Inflammatory macrophage treated with lipopolysaccharide for 4 hours (primary cell): ENCODE measurements at places on chromosomes 11 and 22.
A peak's percentile ranks its signal among the peaks of the same experiment; 100 is the strongest.

DNA sequence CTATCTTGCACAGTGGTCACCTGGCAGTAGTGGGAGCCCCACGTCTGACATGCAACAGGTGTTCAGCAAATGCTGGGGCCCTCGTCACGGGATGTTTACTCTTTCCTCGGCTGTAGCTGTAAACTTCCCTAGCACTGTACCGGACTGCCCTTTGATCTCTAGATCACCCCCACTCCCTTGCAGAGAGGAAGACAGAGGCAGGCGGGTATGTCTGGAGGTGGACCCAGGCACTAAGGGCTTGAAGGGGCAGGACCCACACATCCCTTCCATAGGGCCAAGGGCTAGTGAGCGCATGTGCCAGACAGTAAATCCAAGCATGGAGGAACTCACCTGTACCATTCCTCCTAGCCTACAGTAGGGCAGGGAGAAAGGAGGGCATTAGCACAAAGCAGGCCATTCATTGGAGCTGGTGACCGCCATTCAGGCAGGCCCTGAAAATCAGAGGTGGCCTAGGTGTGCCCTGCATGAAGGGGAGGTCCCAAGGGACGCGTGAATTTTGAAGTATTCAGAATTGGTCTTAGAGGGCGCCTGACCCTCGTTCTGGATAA, 1.9 kb upstream of the SMTN start:
- no peak for DNase-seq

GRCh38 chr11:111347723-111348115, 31.4 kb downstream of the POU2AF1 start:
- DNase-seq = peak; percentile 33

DNA sequence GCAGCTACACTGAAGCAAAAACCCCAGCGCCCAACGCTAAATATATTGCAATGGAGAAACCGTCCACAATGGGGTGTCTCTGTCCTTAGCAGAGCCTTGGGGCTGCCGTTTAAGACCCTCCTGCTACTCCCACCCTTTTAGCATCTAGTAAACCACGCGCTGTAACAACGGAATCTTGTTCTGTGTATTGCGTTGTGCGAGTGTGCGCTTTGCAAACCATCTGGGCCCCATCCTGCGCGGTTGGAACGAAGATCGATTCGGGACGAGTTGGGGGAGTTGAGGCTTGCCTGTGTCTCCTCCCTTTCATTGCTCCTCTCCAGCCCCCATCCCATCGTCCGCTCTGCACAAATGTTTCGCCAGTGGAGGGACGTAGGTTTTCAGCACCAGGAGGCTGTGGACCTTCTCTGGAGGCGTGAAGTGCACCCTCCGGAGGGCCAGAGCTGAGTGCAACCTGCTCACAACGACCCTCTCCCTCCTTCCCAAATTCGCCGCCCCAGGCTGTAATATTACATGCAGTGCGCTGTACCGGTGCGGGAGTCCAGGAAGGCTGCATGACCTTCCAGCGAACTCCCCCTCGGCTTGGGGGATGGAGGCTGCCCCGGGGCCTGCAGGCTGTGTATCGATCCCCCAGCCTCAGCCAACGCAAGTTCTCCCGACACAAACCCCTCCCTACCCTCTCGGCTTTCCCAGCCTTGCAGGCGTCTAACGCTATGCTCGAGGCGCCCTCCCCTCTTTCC, 1.6 kb upstream of the KMT2A start:
- no peak for DNase-seq

DNA sequence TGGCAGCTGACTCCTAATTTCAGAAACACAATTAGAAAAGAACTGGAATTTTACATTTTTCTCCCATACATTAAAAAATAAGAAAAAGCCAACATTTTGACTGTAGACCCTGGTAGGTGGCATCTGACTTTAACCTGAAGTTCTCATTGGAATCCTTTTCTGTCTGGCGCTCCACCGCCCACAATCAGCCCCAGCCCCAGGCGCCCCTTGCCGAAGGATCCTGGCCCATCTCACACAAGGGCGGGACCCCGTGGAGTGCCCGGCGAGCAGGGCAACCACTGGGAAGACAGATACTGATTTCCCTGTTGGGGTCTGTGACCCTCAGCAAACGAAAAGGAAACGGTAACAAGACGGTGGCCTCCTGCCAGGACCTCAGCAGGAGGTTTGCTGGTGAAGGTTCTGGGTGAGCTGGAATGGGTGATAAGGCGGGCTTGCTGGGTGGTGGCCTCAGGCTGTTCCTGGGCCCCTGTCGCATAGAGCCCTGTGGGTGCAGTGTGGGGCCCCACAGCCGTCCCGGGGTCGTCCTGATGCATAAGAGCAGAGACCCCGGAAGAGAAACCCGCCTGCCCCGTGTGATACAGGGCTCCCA, 15.7 kb downstream of the TSPO start:
- no peak for DNase-seq

- DNase-seq = no peak
These were observed 7.6 kb upstream of the MCM5 start for GRCh38 chr22:35392357-35392756.

GRCh38 chr11:114000526-114000925, 25.6 kb downstream of the HTR3A start:
- no peak for DNase-seq

DNA sequence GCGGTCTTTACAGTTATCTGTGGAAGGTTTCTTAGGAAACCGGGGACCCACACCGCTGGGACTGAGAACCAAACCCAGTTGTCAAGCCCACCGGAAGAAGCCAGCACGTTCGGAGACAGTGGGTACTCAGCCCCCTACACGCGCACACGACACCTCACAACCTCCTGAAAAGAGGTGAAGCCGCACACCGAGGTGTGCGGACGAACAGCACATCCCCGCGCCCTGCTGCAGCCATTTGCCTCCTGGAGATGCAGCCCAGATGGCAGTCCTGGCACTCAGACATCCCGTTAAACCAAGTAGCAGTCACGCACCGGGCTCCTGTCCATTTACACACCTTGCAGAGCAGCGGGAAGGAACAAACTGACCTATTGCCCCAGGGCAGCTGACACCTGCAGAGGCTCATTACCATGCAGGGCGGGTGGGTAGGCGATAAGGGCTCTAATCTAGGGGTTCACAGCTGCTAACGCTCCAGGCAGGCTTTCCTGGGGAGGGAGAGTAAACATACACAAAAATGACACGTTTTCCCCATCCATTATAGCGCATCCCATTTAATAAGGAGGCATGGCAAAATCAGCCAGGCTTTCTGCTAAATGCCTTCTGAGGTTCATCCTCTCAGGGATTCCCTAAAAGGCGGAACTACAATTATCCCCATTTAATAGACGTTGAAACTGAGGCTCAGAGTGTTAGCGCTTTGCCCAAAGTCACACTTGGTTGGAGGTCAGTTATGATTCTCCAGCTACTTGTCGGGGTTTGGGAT, 864 bp upstream of the EHBP1L1 start:
- DNase-seq = no peak

GRCh38 chr11:120182372-120182771, 28.5 kb upstream of the OAF start:
- no peak for DNase-seq

- DNase-seq = no peak
These were observed 21.5 kb downstream of the NAV2 start for GRCh38 chr11:19734171-19734570.

DNA sequence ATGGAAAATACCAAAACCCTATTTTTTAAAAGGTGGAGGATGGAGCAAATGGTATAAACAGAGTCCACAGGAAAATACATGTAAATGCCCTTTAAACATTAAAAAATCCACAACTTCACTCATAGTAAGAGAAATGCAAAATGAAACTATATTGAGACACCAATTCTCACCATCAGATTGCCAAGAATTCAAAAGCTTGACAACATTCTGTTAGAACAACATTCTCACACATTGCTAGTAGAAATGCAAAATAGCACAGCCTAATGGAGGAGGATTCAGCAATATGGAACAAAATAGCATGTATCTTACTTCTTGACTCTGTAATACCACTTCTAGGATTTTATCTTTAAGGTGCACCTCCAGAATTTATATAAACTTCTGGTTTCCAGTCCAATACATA, 351.8 kb downstream of the NXPE2 start:
- DNase-seq = no peak

DNA sequence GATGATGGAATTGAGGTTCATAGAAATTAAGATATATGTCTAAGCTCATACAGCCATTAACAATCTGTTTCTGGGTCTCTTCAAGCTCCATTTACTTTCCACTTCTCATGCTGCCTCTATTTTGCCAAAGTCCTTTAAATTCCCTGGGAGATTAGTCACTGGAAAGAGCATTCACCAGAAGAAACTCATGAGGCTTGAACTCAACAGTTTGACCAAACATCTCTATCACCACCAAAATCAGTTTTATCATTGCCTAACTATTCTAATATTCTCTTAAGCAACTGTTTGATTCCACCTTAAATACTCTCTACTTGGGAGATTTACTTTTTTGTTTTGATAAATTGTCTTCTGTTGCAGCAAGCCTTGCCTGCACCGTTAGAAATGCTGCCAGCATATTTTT, 881.3 kb downstream of the KCNA4 start:
- no peak for DNase-seq

- DNase-seq = no peak
These were observed 3.2 kb upstream of the WNT11 start for GRCh38 chr11:76209375-76209972.

- DNase-seq = peak; percentile 49
These were observed 8.6 kb downstream of the TCN2 start for GRCh38 chr22:30615543-30615954.

- DNase-seq = no peak
These were observed 664 bp upstream of the PRSS23 start for GRCh38 chr11:86799680-86800075.

DNA sequence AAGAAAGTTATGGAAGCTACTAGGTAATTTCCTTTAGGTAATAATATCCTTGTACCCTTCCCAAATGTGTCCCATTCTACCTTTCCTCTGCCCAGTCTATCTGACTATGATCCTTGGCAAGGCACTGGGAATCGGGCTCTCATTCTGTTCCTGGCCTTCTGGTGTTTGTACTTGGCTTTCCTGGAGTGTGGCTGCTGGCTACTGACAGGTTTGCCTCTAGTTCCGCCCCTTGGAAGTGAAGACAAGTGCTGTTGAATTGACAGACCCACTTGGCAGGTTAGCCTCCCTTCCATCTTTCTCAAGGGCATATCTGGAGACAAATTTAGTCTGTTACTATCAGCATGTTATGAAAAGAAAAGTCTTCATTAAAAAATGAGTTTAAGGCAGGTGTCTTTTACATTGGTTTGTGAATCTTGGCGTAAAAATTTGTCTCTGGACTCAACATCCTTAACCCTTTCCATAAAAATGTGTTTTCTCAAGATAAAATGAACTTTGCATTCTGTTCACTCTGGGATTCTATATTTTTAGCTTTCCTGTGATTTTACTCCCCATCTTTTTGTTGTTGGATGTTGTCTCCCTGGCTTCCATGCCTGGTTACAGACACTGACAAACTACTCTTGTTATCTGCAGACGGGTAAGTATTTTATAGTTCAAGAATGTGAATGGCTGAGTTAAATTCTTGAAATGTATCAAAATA, 287.4 kb upstream of the PDGFD start:
- DNase-seq = no peak

DNA sequence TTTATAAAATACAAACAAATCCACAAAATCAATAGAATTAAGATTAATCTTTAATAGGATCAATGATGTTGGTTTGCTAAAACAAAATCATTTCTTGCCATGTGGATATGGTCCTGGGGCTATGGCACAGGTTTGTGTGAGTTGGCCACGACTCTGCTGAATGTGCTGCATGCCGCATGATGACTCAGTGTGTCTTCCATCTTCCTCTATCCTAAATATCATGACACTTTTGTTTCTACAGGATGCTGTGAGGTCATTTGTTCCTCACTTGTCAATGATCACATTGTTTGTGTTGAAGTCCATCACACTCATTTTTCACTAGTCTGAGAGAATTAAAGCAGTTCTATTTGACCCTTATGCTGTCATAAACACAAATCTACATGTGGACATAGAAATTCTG, 167.2 kb upstream of the ZBED5 start:
- peak; percentile 75 for DNase-seq

- DNase-seq = no peak
These were observed 98.9 kb downstream of the ETS1 start for GRCh38 chr11:128488471-128488870.

DNA sequence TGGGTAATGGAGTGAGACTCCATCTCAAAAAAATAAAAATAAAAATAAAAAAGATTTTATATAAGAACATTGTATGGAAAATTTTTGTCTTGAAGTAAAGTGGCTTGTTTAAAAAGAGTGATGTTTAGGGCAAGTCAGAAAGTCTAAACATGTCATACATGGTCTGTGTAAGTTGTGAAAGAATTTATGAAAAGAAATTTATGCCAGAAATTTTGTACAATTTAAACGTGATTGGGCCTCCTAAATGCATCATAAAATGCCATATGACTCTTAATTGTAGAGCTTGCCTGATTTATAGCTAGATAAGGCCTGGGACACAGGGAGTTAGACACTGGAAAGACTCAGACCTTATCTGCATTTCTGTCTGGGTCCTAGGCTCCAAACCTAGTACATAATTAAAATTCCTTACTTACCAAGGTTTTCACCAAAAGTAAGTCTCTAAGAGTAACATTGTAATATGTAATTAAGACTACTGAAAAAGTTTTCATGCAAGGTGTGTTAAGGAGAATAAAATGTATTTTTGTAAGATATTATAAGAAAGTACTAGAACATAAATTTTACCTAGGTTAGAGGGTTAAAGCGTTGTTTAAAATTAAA, 110.5 kb downstream of the AASDHPPT start:
- no peak for DNase-seq
